ENCODE measurements at places on chromosomes 3 and 15. TPM values are rescaled to one million over a fixed set of nuclear protein-coding genes. Genes with fewer than 3 reads are reported as not detected.
A peak's percentile ranks its signal among the peaks of the same experiment; 100 is the strongest.

- no peak for DNase-seq
- no peak overlapping the region for H3K4me3 ChIP-seq
- H3K36me3 ChIP-seq: peaks cover 3% of the 10 kb centered on the region
- no peak overlapping the region for H3K27ac ChIP-seq
- H3K27me3 ChIP-seq: no peaks in the 10 kb centered on the region
These were observed 6.6 kb upstream of the STARD5 start for GRCh38 chr15:81330366-81331090.

DNA sequence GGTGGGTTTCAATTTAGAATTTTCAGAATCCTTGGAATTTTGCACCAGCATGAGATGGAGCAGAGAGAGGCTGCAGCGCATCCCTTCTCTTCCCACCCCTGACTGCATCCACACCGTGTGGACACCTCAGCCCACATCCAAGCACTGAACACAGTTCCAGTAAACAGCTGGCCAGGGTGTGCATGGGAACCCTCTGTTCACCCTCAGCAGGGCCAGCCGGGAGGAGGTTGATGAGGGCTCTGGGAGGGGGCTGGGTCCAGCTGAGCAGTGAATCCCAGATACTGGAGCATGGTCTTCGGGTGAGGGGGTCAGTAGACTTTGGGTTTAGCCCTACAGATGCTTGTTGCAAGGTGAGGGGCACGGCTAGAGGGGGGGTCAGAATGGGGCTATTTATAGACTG is 85.8 kb downstream of the RPLP1 start:
- DNase-seq: no peak
- peaks cover 28% of the 10 kb centered on the region for H3K27me3 ChIP-seq
- H3K4me3 ChIP-seq: no peak overlapping the region
- no peaks in the 10 kb centered on the region for H3K36me3 ChIP-seq

DNA sequence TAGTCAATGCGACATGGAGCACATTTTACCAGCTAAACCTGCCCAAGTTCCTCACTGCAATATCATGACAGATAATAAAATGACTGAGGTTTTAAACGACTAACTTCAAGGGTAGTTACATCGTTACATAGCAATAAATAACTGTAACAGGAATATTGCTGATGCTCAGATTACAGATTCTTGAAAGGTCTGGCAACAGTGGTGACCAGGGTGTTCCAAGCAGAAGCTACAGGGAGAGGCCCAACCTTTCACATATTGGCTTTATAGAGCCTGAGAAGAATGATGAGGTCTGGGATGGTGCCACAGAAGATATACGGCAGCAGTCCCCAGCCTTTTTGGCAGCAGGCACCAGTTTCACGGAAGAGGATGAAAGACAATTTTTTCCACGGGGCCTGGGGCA is 51.1 kb upstream of the CSPG5 start:
- no peak overlapping the region for H3K27ac ChIP-seq
- no peak for DNase-seq
- H3K36me3 ChIP-seq: peaks cover 25% of the 10 kb centered on the region
- H3K4me1 ChIP-seq: peaks cover 6% of the 10 kb centered on the region

DNA sequence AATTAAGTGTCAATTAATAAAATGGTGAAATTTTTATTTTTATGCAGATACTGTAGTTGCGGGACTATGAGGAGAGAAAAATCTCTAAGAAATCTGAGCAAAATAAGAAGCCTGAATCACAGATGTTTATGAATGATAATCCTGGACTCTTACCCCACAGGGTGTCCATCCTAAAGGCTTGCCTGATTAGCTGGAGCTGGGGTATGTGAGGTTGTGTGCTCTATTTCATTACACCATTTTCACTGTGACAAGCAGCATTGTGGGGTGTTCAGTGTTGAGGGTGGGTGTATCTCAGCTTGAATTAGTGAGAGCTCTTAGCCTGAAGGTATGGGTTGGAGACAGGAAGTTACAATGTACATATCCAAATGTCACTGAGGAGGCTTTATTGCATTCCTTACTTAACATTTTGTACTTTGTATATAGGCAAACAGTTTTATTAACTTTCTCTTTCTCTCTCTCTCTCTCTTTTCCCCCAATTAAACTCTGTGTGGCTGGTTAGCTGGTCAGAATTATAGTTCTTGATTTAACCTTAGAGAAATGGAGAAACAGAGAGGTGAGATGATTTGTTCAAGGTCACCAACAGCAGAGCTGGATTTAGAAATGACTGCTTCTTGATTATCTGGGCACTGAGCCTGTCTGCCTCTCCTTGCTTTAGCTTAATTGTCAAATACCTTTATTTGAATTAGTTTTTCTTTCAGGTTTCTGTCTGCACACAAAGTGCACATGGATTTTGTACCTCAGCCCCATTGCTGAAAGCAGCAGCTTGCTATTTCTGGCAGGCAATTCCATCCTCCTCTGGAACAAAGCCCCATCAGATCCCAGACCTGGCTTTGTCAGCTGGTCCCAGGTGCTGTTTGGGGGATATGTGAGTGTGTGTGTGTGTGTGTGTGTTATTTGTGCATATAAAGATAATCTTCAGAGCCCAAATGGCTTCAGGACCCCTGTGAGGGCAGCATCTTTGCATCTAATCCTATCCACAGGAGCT is 35.8 kb downstream of the GJD2 start:
- no peak for DNase-seq
- no peak overlapping the region for H3K4me3 ChIP-seq
- H3K27ac ChIP-seq: no peak overlapping the region
- no peaks in the 10 kb centered on the region for H3K36me3 ChIP-seq
- peaks cover 58% of the 10 kb centered on the region for H3K27me3 ChIP-seq

DNA sequence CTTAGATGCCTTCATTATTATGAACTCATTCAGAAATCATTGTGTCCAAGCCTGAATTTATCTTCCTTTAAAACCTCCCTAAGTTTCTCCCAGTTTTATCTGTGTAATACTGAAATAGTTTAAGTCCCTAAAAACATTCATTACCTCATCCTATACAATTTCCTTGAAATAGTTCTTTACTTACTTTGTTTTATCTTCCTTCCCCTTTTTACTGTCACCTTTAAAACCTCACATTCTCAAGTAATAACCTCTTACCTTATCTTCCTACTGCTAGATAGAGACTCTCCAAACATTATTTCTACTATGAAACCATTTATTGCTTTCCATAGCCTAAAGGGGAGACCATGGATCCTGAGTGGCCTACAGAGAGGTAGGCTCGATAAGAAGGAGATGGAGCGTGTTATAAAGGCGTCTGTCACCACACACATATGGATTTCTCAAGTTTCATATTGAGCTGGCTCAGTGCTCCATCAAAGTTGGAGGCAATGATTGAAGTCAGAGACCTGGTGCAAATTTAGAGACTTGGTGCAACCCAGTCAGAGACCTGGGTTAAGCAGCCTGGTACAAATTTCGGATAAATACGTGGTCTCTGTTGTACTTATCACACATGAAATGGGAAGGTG is 140.4 kb downstream of the NFKBIZ start:
- peaks cover 3% of the 10 kb centered on the region for H3K36me3 ChIP-seq
- H3K27me3 ChIP-seq: no peaks in the 10 kb centered on the region
- H3K4me1 ChIP-seq: peaks cover 22% of the 10 kb centered on the region
- no peak for DNase-seq
- H3K27ac ChIP-seq: no peak overlapping the region

- H3K4me3 ChIP-seq: peak overlapping the region; percentile 84
- peak overlapping the region; percentile 86 for H3K27ac ChIP-seq
- DNase-seq: no peak
These were observed 627 bp upstream of the FAM131A start for GRCh38 chr3:184336547-184337398.

DNA sequence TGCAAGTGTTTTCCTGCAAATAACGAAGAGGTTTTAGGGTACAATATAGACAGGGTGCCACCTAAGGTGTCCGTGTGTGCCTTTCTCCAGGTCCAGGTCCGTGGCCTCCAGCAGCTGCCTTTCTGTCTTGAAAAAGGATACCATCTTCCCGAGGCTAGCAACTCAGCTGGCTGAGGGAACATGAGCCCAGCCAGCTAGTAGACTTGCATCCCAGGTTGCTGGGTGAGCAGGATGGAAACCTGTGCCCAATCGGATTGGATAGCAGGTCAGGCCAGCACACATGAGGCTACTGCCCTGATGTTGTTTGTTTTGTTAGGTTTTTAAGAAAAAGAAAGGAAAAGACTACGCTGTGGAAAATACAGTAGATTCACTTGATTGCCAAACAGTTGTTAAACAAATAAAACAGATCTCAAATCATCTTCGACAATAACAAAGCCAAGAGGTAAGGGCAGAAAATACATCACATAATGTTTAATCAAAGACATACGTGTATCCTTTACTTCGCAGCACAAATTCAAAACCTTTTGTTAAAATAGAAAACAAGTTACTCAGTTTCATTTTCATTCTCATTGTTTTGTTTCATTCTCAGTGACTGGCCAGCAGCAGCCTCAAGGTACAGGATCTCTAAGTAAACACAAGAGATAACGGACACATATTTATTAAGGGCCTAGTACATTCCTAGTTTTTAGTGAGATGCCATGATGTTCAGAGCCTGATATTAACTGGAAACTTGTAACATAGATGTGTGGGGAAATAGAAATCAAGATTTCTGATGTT is 661.2 kb upstream of the NR2F2 start:
- H3K27me3 ChIP-seq: peaks cover 29% of the 10 kb centered on the region
- peak overlapping the region; percentile 21 for H3K27ac ChIP-seq
- peaks cover 6% of the 10 kb centered on the region for H3K4me1 ChIP-seq
- H3K36me3 ChIP-seq: no peaks in the 10 kb centered on the region

DNA sequence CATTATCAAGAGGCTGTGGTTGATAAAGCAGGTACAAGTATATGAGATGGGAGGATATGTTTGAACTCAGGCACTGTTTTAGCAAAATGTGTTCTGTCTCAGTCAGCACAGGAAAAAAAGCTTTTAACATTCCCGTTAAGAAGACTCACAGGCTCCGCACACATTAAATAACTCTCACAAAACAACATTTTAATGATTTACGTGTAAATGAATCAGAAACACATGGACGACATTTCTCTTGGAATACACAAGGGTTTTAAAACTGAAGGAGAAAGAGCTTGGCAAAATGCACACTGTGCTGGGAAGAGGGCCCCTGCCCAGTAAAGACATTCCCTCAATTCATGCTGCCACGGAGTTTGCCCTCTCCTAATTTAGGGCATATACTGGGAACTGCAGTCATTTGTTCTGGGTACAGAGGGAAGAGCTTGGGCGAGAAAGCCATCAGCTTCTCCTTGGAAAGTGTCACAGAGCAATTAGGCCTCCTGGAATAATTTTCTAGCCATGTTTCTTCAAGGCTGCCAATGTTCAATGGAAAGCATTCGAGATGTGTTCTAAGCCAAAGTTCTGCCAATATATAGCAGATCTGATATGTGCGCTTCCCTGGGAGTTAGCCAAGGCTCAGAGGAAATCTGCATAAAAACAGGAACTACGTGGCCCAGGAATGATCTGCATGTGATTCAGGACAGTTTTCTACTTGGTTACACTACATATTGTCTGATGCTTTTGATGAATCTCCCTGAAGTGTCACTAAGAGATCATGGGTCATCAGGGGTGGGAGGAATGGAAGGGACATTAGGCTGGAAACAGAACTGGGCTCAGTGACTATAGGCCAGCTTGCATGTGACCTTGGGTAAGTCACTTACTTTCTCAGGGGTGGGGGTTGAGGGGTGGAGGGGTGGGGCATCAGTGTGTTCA is 2.2 kb upstream of the MASP1 start:
- no peak overlapping the region for H3K27ac ChIP-seq
- peaks cover 41% of the 10 kb centered on the region for H3K27me3 ChIP-seq
- no peak overlapping the region for H3K4me3 ChIP-seq

GRCh38 chr15:85757939-85758654 is 36.6 kb downstream of the KLHL25 start:
- no peak overlapping the region for H3K27ac ChIP-seq
- H3K4me3 ChIP-seq: no peak overlapping the region
- DNase-seq: no peak
- peaks cover 5% of the 10 kb centered on the region for H3K36me3 ChIP-seq
- H3K4me1 ChIP-seq: no peaks in the 10 kb centered on the region

DNA sequence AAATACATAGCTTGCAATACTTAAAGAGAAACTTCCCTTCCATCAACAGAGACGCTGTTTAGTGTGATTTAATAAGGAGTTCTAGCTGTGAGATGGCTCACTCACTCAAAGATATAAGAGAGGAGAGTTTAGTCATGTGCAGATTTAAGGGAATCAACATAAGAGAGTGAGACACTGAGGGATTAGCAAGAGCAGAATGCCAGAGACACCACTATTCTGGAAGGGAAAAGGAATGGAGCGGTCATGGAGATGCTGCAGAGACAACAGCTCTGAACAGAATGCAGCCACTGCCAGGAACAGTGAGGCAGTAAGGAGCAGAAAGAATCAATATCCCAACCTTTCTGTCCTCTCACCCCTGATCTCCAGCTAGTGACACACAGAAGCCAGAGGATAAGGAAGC is 248.8 kb downstream of the MBNL1 start:
- H3K4me3 ChIP-seq: no peak overlapping the region
- peaks cover 11% of the 10 kb centered on the region for H3K27me3 ChIP-seq
- no peak for DNase-seq
- no peaks in the 10 kb centered on the region for H3K36me3 ChIP-seq
- H3K4me1 ChIP-seq: no peaks in the 10 kb centered on the region

GRCh38 chr15:79035814-79036213 is 54.8 kb downstream of the RASGRF1 start:
- H3K4me3 ChIP-seq: no peak overlapping the region
- no peaks in the 10 kb centered on the region for H3K4me1 ChIP-seq
- no peak overlapping the region for H3K27ac ChIP-seq

DNA sequence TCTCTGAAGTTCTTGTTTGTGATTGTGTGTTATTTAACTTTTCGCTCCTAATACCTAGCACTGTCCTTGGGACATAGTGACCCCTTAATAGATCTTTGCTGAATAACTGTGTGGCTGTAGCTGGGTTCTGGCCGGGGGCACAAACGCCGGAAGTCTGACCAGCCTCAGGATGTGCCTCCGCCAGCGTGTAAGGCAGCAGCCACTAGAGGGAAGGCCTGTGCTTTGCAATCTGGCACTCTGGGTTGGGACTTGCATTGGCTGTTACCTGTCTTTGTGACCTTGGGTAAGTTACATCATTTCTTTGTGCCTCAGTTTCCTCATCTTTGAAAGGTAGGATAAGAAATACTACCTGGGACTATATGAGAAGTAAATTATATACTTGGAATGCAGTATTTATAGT is 158.7 kb downstream of the GHSR start:
- H3K36me3 ChIP-seq: peaks cover 10% of the 10 kb centered on the region
- no peaks in the 10 kb centered on the region for H3K27me3 ChIP-seq
- no peak overlapping the region for H3K4me3 ChIP-seq
- H3K27ac ChIP-seq: peak overlapping the region; percentile 57
- peaks cover 15% of the 10 kb centered on the region for H3K4me1 ChIP-seq

GRCh38 chr15:72820278-72820677 is 36.7 kb upstream of the ADPGK start:
- peaks cover 33% of the 10 kb centered on the region for H3K27me3 ChIP-seq
- H3K27ac ChIP-seq: no peak overlapping the region
- no peak overlapping the region for H3K4me3 ChIP-seq
- H3K36me3 ChIP-seq: no peaks in the 10 kb centered on the region
- H3K4me1 ChIP-seq: no peaks in the 10 kb centered on the region

- no peak overlapping the region for H3K4me3 ChIP-seq
- H3K36me3 ChIP-seq: no peaks in the 10 kb centered on the region
- no peaks in the 10 kb centered on the region for H3K27me3 ChIP-seq
- H3K27ac ChIP-seq: no peak overlapping the region
- DNase-seq: no peak
These were observed 2.9 kb downstream of the SAMD7 start for GRCh38 chr3:169914321-169914720.

The NCEH1 gene
- 5.8 TPM for total RNA-seq

The GCSAM gene
- total RNA-seq: 14.6 TPM

The XXYLT1 gene
- total RNA-seq: 6.8 TPM

The MESP2 gene
- total RNA-seq: not detected

All from activated naive CD8-positive, alpha-beta T cell treated with anti-CD3 and anti-CD28 coated beads, Interleukin-2, amount 10 ng/mL, durations not matched to agents 7 days and 5 days (primary cell).